Activated T-cell treated with anti-CD3 and anti-CD28 coated beads for 24 hours (primary cell): ENCODE measurements at places on chromosomes 2 and 18.

DNA sequence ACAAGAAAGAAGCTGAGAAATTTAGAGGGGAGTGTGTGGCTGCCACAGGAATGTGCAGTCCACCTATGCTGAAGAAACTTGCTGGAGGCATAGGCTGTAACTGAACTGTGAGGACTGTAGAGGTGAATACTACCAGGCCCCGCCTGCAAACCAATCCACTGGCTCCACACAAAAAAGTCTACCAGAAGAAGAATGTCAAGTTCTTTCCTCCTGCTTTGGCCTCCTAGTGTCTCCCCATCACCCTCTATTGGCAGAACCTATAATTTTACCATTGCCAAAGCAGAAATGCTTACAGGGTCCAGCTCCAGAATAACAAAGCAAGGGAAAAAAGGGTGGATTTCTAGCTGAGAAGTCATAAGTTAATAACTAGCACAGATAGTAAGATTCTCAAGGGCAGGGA is 5.9 kb upstream of the ATP5MC3 start:
- no peak for DNase-seq

- DNase-seq = no peak
These were observed 190.7 kb downstream of the NCKAP5 start for GRCh38 chr2:133377599-133377998.

- DNase-seq = no peak
These were observed 59.6 kb downstream of the STPG4 start for GRCh38 chr2:47095349-47096020.

- DNase-seq = no peak
These were observed 37.1 kb downstream of the CD28 start for GRCh38 chr2:203743441-203743981.

GRCh38 chr2:69122271-69122670 is 109.3 kb downstream of the ANTXR1 start:
- no peak for DNase-seq
